Upper lobe of left lung (tissue), 6 donors: ENCODE measurements at places on chromosomes 2 and 18.

GRCh38 chr2:166627893-166628292 is 133.8 kb upstream of the SCN7A start:
- no peak for DNase-seq

- DNase-seq: no peak
Measured at GRCh38 chr2:240170354-240170735, 29.9 kb upstream of the OTOS start.

DNA sequence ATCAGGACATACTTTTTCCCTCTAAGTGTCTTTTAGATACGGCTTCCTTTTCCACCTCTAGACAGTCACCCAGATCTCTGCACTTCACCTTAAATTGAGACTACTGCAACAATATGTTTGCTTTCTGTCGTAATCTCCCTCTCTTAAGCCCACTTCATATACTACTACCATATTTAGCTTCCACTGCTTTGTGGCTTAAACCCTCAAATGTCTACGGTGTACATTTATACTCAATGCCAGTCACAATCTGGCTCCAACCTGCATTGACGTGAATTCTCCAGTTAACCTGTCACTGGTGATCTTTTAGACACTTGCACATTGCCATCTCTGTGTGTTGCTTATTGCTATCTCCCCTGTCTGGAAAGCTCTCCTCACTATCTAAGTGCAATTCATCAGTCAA is 56.4 kb downstream of the ICOS start:
- DNase-seq: no peak

- peak; percentile 26 for DNase-seq
Measured at GRCh38 chr2:106839849-106840595, 45.9 kb downstream of the ST6GAL2 start.

DNA sequence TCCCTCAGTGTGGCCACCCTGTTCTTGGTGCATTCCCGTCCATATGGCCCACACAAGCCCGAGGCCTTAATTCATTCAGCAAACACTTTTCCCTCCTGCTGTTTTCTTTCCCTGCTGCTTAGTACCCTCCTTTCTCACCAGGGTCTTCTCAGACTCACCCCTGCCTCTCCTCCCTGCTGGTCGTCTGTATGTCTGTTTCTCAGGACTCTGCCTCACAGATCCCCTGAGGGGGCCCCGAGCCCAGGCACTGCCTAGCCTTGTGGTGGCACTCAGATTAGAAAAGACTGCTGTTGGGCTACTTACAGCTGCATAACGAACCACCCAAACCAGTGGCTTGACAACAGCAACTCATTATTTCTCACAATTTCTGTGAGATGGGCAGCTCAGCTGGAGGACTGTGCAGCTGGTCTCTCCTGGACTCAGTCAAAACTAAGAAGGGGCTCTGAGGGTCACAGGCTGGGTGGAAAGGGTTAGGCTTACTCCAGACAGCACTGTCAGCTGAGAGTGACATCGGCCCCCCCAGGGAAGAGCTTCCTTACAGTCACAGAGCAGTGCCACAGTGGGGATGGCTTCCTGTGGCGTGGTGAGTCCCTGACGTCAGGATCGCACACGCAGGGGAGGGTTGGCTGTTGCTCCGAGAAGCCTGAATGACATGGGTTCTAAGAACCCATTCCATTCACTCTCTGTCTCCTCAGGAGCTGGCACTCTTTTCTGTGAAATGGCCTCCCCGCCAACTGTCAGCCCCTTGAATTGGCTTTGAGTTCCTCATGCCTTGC is 139.0 kb downstream of the UXS1 start:
- DNase-seq: no peak
